Fibroblast of pulmonary artery (primary cell): ENCODE measurements at places on chromosomes 13 and 19.

DNA sequence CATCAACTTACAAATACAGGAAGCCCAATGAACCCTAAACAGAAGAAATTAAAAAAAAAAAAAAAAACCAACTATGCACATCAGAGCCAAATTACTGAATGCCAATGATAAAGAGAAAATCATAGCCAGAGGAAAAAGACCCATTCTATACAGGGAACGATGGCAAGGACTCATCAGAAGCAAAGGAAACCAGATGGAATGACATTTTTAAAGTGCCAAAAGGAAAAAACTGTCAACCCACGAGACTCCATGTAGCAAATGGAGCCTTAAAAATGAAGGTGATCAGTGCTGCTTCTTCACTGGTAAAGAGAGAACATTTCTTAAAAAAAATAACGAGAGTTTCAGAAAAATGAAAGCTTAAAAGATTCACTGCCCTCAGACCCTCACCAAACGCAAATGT, 18.3 kb downstream of the PCID2 start:
- no peak for DNase-seq

GRCh38 chr19:39155114-39155700, 29.6 kb downstream of the PAK4 start:
- DNase-seq, result no peak

DNA sequence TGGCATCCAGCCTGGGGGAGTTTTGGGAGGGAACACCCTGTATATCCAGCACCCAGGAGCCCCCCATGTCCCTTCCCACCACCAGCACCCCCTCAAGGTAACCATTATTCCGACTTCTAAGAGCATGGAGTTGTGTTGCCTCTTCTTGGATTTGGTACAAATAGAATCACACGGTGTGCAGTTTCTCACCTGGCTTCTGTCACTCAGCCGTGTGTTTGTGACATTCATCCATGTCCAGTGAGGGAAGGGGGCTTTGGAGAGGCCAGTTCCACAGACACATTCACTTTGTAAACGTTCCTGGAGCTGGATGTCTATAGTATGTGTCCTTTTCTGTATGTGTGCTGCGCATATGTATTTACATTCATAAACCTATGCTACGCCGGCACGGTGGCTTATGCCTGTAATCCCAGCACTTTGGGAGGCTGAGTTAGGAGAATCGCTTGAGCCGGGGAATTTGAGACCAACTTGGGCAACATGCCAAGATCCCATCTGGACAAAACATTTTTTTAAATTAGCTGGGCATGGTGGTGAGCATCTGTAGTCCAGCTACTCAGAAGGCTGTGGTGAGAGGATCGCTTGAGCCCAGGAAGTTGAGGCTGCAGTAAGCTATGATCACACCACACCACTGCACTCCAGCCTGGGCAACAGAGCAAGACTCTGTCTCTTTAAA, 36.6 kb downstream of the MYH14 start:
- DNase-seq, result no peak

DNA sequence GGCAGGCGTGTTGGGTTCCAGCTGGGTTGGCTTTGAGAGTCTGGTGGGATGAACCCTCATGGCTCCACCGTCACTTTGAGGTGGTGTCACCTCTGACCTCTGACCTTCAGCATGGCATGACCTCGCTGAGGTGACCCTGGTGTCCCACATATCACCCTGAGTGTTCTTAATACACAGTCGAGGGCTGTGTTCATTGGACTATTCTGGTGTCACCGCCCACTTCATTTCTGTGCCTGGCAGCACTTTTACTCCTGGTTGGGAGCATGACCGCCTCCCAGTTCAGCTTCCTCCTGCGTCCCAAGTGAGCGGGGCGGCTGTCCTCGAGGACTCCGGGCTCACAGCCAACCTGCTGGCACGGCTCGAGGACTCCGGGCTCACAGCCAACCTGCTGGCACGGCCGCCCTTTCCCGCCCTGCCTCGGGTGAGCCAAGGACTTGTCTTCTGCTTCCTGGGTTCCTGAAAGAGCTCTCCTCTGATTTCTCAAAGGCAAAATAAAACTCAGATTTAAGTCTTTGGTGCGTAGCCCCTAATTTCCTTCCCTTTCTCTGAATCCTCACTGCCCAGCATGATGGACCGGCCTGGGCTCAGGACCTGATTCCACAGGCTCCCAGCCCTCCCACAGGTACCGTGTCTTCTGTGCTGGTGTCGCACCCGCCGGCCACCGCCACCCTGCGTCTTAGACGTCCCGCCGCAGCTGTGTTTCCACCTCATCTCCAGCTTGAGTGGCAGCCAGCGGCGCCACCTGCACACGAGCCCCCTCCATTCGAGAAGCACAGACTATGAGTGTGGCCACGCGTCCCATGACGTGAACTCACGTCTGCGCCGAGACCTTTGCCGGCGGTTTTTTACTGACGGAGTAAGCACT, 10.4 kb downstream of the ATP4B start:
- peak; percentile 64 for DNase-seq

DNA sequence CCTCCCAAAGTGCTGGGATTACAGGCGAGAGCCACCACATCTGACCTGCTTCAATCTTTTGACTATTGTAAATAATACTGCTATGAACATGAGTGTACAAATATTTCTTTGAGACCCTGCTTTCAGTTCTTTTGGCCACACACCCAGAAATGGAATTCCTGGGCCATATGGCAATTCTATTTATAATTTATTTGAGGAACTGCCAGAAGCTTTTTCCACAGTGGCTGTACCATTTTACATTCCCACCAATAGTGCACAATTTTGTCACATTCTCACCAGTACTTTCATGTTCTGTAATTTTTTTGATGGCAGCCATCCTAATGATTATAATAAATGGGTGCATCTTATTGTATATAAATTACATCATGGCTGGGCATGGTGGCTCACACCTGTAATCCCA, 13.7 kb upstream of the FCER2 start:
- no peak for DNase-seq

GRCh38 chr19:18494267-18494607, 27.6 kb downstream of the ELL start:
- DNase-seq, result no peak

GRCh38 chr19:5222178-5222577, 118.4 kb downstream of the PTPRS start:
- DNase-seq, result no peak

DNA sequence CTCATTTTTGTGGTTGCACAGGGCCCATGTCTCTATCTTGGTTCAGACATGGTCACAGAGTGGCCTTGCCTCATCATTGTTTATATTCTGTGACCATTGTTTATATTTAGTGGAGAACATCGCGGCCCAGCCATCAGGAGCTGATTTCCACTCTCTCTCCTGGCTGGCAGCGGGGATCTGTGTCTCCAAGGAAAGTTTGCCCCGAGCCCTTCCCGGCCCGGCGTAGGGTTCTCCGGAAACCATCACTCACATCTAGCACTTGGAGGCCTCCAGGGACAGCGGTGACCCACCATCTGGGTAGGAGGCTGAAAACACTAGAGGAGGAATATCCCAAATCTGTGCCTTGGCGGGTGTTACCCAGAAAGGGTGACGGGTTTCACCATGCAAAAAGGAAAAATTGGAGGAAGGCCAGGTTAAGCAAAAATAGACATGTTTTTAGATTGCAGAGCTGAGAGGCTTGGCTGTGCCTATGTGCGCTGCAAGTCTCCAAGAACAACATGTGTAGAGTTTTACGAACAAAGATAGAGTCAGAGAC, 726 bp upstream of the ZNF358 start:
- DNase-seq, result peak; percentile 15

DNA sequence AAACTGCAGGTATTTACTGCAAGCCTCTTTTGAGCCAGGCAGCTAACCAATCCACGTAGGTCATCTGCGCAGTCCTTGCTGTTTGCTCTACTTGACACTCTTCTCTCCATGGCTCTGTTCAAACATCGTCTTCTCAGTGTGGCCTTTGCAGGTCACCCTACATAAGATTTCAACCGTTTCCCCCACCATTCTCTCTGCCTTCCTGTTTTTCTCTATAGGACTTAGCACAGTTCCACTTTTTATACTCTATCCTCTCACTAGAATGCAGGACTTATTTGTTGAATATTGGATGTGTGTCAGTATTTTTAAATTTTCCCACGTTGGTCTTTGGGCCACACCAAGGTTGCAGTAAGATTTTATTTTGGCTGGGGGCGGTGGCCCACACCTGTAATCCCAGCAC, 1.7 kb upstream of the FBXW9 start:
- no peak for DNase-seq

- no peak for DNase-seq
These were observed 3.0 kb upstream of the CCNP start for GRCh38 chr19:40229484-40229883.

- no peak for DNase-seq
These were observed 1.6 kb downstream of the ZNF649 start for GRCh38 chr19:51903192-51903591.

GRCh38 chr19:34308381-34309367, 54.3 kb downstream of the GARRE1 start:
- peak; percentile 89 for DNase-seq

GRCh38 chr13:113915012-113915763, 51.3 kb upstream of the GAS6 start:
- DNase-seq, result no peak

GRCh38 chr19:18883526-18884304, 12.2 kb downstream of the CERS1 start:
- DNase-seq, result no peak

DNA sequence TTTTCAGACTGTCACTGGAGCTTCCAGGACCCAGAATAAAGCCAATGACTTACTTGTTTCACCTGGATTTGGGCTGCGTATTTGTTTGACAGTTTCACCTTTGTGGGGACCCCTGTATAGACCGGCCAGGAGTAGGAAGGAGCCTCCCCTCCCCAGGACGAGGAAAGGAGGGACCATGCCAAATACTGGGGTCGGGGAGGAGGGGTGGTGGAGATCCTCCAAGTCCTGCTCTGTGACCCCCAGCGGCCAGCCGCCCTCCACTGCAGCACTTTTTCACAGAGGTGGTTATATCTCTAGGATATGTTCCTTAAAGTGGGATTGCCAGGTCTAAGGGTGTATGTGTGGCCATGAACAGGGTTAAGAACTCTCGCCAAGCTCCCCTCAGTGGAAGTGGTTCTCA, 25.7 kb upstream of the ZNF492 start:
- DNase-seq, result no peak

GRCh38 chr13:36323951-36324566, 22.1 kb downstream of the SPART start:
- peak; percentile 17 for DNase-seq

DNA sequence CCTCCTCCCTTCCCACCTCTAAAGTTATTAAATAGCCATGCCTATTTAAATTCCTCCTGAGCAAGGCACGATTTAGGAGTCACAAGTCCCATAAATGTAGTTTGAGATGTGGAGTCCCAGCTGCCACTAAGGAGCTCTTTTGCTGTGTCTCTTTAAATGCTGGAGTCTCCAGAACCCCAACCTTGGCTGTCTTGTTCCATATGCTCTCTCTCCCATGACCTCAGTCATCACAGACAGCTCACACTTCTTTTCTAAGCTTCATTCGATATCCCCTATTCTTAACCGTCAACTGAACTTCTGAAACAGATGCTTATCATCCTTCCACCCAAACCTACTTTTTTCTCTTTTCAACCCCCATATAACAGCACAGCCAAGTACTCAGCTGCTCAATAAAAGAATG, 197.1 kb downstream of the VWA8 start:
- no peak for DNase-seq

DNA sequence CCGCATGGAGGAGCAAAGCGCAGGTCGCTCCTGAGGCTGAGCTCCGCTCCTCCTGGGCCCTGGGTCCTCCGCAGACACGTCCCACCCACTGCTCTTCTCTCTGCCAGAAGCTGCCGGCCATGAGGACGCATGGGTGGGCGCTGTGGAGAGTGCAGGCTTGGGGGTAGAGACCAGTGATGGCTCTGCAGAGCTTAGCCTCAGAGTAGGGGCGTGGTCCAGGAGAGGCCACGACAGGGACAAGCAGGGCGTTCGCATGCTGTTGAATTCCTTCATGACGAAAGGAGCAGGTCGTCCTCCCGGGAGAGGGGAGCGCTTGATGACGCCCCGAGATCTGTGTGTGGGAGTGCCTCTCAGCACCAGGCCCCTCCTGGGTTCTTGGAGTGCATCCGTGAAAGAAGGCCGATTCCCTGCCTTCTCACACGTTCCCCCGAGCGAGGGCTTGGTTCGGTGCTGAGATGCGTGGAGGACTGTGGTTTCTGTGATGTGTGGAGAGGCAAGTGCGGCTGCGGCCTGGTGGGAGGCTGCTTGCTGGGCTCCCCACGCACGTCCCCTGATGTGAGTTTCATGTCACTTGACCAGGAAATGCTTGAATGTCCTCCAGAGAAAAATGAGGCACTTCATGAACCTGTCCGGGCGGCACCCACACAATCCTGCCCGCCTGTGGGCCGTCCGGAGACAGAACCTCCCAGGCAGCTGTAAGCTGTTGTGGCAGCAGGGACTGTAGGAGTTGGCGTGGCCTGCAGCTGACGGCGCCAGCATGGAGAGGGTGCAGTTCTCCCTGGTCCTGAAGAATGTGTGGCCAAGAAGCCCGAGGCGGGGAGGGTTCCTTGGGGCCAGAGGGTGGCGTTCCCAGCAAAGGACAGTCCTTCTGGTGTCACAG, 4.5 kb downstream of the SF3A2 start:
- DNase-seq, result no peak

GRCh38 chr19:4369888-4370260, 26.5 kb downstream of the MPND start:
- no peak for DNase-seq

DNA sequence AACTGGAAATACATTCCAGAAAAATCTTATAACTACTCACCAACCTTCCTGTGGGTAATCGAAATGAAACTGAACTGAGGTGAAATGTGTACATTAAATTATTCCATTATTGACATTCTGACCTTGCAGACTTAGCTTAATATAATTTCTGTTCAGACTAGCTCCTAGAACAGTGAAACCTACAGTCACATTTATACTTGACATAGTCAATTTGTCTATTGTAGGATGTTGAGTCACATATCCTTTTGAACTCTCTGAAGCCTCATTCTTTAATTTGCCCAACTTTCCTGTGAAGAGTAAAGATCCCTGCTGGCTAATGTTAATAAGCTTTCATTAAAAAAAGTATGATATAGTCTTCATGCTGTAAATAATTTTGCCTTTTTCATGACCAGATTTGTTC, 92.0 kb upstream of the SCEL start:
- DNase-seq, result no peak

DNA sequence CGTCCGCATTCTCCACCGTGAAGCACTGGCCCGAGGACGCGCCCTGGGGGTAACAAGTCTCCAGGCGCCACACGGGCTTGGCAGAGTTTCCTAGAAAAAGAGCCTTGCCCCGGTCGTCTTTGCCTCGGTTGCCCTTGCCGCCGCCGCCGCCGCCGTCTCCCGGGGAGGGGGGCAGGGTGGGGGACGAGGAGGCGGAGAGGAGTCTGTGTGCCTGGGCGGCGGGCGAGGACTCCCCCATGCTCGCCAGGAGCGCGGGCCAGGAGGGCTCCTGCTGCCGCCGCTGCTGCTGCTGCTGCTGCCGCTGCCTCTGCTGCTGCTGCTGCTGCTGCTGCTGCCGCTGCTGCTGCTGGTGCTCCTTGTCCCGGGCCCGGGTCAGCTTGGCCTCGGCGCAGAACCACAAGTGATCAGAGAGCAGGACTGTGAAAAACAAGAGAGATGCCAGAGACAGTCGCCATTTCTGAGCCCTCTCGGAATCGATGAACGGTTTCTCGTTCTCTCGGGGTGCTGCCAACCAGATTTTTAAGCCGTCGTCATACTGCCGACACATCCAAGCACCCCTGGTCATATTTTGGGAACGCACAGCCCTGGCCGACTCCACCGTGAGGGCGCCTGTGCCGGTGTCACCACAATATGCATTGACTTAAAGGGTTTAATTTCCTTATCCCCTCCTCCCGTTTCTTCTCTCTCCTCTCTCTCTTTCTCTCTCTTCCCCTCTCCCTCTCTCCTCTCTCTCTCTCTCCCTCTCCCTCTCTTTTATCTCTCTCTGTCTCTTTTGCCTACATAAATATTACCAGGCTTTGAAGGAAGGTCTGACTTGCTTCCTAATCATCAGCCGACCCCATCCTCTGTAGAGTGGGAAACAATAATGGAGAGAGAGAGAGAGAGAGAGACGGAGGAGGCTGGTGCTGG, 349.1 kb downstream of the LIG4 start:
- DNase-seq, result peak; percentile 33
